AG10803 (cell line): ENCODE measurements at places on chromosomes 16 and 17.
A peak's percentile ranks its signal among the peaks of the same experiment; 100 is the strongest.

DNA sequence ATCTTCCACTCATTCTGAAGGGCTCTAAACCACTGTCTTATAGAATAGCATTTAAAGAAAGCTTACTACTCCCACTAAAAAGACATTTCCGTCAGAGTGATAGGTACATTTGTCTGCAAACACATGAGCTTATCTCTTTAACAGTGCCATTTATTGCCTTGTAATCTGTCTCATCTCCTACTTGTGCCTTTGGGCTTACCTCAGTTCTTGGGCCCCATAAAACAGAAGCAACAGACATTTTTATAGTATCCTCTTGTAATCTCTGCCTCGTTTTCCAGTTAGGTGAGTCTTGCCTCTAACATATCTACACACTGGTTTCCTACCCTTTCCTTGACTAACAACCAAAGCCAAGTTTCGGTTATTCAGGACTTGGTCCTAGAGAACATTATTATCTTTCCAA is 681.4 kb upstream of the KIF2B start:
- DNase-seq = no peak

DNA sequence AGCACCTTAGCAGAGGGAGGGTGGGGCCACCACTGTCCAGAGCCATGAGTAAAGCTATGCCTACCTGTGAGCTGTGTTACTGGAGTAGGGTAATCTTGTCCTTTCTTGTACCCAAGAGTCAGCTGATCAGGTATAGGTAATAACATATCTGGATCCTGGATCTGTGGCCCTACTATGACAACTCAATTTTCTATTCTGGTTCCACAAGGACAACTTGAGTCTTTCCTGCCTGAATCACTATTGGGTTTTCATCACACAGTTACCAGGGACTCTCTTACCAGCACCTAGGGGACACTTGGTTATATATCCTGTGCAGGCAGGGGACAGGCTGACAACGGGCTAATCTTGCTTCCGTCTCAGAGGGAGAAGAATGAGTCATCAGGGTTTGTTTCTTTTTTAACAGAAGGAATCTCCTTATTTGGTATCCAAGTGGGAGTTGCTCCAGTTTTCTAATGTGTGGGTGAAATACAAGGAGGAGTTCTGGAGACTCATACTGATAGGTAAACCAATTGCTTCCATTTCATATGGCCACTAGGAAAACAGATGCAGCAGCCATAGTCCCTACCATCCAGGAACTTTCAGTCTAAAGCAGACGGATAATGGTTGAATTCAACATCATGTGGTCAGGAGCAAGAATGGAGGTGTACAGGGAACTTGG is 6.8 kb downstream of the ZNF267 start:
- DNase-seq = peak; percentile 53

- DNase-seq = no peak
Measured at GRCh38 chr17:33640629-33641028, 347.5 kb upstream of the ASIC2 start.

GRCh38 chr17:40457369-40457768 is 14.1 kb downstream of the IGFBP4 start:
- no peak for DNase-seq

DNA sequence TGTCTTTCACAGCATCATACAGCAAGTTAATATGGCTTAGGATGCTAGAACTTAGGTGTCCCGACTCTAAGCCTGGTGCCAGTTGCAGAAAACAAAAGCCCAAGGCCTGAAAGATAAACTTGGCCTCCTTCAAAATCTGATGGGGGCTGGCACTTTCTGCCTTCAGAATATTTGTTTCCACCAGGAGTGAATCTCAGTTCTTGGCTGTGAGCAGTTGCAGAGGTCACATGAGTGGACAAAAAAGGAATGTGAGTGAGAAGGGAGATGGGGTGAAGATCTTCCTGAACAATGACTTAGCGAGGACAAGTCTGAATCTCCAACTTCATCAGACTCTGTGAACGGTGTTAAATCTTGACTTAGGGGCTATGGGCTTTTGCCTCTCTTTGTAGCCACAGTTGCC is 46.6 kb downstream of the HOXB1 start:
- peak; percentile 64 for DNase-seq

DNA sequence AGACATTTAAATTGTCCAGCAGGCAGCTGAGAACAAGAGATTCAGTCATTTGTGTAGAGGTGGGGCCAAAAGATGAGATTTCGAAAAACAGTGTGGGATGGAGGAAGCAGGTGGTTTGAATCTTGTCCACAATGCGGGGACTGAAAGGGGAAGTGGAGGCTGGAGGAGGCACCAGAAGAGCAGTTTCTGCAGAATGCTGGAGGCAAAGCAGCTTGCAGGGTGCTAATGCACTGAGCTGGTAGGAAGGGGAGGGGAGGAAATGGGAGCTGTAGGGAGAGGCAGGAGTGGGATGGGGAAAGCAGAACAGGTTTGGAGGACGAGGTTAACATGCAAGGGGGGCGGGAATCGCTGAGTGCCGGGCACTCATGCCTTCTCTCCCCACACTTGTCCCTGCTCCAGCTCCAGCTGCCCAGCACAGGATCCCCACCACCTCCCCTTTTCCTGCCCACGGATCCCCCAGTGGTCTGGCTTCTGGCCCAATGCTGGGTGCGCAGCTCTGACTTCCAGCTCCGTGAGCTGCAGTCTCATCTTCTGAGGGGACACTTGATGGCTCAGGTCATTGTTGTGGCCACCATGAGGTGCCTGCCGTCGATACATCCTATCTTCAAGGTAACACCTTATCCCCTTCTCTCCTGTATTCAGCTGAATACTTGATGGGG is 9.4 kb downstream of the C17orf100 start:
- no peak for DNase-seq

DNA sequence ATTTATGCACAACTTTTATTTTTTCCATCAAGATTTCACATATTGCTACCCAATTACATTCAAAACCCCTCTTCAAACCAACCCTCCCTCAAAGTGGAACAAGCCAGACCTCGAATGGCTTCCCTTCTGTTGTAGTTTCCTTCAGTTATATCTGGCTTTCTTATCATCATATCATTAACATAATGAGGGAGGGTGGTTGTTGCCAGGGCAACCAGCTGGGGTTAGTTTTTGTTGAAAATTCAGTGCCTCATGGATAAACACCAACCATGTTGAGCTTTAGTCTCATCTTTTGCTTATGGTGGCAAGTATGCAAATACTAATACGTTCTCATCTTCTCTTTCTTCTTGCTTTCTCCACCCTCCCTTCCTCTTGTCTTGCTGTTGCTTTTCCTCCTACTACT is 359.7 kb downstream of the CDH11 start:
- DNase-seq = no peak

- no peak for DNase-seq
Measured at GRCh38 chr17:79742589-79742918, 11.8 kb downstream of the ENPP7 start.

DNA sequence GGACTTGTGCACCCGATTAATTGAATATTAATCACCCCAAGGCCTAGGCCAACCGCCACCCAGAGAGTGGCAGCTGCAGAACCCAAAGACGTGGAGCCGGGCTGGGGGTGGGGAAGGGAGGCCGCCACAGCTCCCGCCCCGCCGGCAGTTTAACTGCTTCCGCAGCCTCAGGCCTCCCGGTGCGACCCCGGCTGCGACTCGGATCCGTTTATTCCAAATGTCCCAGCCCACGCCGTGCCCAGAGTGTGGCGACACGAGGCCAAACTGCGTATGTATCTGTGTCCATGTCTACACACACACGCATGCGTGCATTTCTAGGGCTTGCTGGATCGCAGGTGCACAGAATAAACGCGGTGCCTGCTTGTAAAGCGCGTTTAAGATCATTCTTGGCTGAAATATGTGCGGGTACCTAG is 802 bp upstream of the TOB1 start:
- DNase-seq = peak; percentile 55

DNA sequence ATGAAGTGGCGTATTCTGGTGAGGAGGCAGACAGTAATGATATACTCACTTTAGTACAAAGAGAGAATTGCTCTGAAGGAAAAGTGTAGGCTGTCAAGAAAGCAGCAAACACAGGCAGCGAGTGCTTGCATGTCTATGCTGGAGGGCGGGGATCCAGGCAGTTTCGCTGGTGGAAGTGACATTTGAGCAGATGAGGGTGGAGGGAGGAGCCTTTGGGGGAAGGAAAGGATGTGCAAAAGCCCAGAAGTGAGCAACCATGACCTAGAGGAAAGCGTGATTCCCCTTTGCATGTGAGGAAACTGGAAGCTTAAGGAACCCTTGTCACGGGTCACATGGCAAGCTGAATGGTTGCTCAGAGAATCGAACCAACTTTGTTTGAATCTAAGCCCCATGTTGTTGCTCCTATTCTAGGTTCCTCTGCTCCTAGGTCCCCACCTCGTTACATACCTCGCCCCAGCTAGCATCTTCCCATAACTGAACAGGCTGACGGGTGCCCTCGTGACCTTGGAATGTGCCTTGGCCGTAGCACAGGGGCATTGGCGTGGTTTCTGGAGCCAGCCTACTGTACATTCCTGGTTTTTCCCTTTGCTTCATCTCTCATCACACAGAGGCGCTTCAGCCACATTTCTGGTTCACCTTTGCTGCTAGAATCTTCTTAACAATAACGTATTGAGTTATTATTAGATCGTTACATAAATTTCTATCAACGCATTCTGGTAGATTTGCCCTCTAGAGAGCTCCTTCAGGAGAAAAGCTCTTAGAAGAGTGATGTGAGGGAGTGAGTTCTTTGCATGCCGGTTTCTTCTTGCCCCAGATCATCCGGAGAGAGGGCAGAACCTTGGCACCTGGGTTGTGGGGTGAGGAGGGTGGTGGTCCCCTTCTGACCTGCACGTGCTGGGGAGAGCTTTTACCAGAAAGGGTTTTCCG is 191.8 kb downstream of the SNX29 start:
- no peak for DNase-seq

DNA sequence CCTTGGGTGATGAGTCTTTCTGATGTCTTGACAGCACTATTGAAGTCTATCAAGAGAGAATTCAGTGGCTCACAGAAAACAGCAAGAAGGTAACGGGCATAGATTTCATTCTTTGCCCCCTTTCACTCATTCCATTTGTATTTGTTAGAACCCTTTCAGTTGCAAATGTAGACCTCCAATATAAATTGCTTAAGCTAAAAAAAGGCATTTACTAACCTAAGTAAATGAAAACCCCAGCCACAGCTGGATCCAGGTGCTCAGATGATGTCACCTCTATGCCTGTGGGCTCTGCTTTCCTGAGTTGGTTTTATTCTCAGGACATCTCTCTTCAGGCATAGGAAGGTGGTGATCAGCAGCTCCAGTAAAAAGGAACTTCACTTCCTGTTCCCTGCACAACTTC is 11.1 kb downstream of the VWA3A start:
- no peak for DNase-seq

GRCh38 chr16:52498328-52499059 is 48.4 kb downstream of the TOX3 start:
- no peak for DNase-seq

- DNase-seq = no peak
Measured at GRCh38 chr17:80936723-80937122, 54.9 kb upstream of the CHMP6 start.

DNA sequence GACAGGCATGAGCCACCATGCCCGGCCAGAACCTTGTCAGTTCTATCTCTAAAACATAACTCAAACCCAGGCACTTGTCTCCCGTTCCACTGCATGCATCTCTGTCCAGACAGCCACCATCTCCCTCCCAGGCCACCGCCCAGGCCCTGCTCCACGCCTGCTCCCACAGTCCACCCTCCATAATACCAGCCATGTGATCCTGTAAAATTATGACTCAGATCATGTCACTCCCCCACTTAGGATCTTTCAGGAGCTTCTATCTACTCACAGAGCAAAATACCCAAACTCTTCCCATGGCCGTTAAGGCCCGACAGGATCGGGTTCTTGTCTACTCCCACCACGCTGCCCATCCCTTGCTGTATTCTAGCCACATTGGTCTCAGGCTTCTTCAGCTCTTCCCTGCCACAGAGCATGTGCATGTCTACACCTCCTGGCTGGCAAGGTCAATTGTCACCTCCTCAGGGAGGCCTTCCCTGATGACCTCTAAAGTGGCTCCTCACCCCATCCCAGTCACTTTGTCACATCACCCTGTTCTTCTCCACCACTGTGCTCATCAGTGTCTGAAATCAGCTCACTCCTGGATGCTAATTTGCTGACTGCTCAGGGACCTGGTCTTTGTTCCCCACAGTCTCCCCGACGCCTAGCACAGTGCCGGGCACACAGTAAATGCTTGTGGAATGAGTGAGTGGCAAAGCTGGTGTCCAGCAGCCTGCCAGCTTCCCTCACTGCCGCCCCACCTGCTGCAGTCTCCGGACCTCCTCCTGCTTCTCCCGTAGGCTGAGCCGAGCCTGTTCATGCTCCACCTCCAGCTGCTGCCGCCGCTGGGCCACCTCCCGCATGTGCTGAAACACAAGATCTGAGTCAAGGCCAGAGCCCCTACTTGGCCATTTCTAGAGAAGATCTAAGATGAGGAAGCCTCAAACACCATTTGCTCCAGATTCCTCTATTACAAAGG is 6.7 kb downstream of the TSPOAP1 start:
- no peak for DNase-seq

GRCh38 chr17:8954339-8954738 is 11.2 kb downstream of the PIK3R5 start:
- DNase-seq = no peak

DNA sequence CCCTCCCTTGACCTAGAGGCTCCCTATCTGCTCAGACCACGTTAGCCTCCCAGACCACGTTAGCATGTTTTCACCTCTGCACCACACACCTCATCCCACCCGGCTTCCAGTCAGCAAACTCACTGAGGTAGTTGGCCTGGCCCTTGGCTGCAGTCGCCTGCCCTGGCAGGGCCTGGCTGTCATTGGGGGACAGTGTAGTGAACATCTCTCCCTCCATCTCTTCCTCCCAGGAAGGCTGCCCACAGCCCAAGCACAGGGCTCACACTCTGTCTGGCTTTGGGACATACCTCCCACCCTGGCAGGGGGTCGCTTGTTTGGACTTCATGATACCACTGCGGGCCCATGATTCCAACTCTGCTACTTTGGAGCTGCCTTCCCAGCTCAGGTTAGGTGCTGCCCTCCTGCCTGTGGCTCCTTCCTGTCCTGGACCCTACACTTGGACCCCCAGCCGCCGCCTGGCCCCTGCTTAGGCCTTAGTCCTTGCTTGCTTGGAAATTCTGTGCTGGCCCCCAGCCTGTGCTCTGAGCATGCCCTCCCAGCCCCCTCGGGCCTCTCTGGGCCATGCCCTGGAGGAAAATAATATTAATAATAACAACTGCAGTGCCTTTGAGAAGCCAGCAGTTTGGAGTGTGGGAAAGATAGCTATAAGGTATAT is 167.7 kb downstream of the COPRS start:
- DNase-seq = no peak

- DNase-seq = no peak
Measured at GRCh38 chr17:76459674-76460073, 6.7 kb upstream of the UBE2O start.

DNA sequence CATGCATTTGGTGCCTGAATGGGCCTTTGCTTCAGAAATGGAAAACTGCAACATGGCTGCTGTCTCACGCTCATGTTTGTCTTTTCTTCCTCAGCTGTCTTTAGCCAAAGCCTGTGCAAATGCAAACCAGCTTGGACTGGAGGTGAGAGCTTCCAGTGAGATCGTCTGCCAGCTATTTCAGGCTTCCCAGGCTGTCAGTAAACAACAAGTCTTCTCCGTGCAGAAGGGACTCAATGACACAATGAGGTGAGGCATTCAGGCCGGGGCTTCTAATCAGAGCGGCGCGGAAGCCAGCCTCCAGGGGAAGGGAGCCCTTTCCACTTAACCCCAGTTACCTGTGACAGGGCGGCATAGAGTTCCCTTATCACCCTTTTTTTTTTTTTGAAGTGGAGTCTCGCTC is 14.3 kb downstream of the CCNF start:
- no peak for DNase-seq

- peak; percentile 44 for DNase-seq
Measured at GRCh38 chr16:55711959-55712876, 56.4 kb downstream of the SLC6A2 start.

GRCh38 chr16:49529411-49530045 is 155.9 kb downstream of the C16orf78 start:
- no peak for DNase-seq

- no peak for DNase-seq
Measured at GRCh38 chr17:75603123-75603522, 15.5 kb downstream of the MYO15B start.
